ENCODE measurements at places on chromosomes 5 and 9. TPM values are rescaled to one million over a fixed set of nuclear protein-coding genes. Genes with fewer than 3 reads are reported as not detected.

DNA sequence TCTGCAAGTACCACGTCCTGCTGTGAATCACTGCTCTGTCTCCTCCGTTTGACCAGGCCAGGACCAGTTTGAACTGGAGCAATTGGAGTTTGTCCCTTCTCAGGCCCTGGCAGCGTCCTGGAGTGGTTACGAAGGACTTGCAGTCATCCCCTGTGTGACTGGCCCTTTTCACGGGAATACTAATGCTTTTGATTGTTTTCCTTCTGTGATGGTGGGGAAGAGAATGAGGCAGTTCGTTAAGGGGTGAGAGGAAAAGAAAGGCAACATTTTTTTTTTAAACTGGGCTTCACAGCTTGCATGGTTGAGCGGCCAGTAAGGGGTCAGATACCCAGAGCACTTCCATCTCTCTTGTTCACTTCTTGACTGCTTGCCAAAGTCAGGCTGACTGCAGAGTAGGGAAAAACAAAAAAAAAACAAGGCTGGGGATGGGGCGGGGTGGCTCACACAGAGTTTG is 153.5 kb upstream of the STK32A start:
- no peak for DNase-seq
- no peaks in the 10 kb centered on the region for H3K4me1 ChIP-seq
- no peak overlapping the region for H3K27ac ChIP-seq
- H3K27me3 ChIP-seq: no peaks in the 10 kb centered on the region
- H3K36me3 ChIP-seq: no peaks in the 10 kb centered on the region

GRCh38 chr9:124257844-124258606 is at the start of gene NEK6:
Gene NEK6 (plus strand): TSS chr9:124257949. CDS start chr9:124301965, 44,016 bp downstream.
- no peak for DNase-seq
- H3K27me3 ChIP-seq: peaks cover 61% of the 10 kb centered on the region
- H3K4me1 ChIP-seq: peaks cover 38% of the 10 kb centered on the region
- H3K36me3 ChIP-seq: peaks cover 1% of the 10 kb centered on the region

DNA sequence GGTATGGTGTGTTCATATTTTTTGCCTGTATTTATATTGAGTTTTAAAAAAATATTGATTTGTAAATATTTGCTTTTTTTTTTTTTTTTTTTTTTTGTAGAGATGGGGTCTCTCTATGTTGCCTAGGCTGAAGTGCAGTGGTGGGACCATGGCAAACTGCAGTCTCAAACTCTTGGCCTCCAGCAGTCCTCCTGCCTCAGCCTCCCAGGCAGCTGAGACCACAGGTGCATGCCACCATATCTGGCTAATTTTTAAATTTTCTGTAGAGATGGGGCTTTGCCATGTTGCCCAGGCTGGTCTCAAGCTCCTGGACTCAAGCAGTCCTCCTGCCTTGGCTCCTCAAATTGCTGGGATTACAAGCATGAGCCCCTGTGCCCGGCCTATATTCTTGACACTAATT is 78.3 kb downstream of the RASGRF2 start:
- H3K4me1 ChIP-seq: no peaks in the 10 kb centered on the region
- H3K36me3 ChIP-seq: peaks cover 6% of the 10 kb centered on the region
- DNase-seq: no peak
- no peak overlapping the region for H3K27ac ChIP-seq
- H3K4me3 ChIP-seq: no peak overlapping the region

GRCh38 chr9:2837915-2838314 is 6.0 kb downstream of the PUM3 start:
- H3K36me3 ChIP-seq: peaks cover 36% of the 10 kb centered on the region
- no peak for DNase-seq
- H3K27me3 ChIP-seq: no peaks in the 10 kb centered on the region
- H3K4me1 ChIP-seq: peaks cover 21% of the 10 kb centered on the region
- H3K4me3 ChIP-seq: no peak overlapping the region

GRCh38 chr9:111700776-111701175 is 39.4 kb downstream of the GNG10 start:
- H3K27me3 ChIP-seq: no peaks in the 10 kb centered on the region
- no peak overlapping the region for H3K4me3 ChIP-seq
- no peak for DNase-seq
- peaks cover 11% of the 10 kb centered on the region for H3K36me3 ChIP-seq
- no peak overlapping the region for H3K27ac ChIP-seq

DNA sequence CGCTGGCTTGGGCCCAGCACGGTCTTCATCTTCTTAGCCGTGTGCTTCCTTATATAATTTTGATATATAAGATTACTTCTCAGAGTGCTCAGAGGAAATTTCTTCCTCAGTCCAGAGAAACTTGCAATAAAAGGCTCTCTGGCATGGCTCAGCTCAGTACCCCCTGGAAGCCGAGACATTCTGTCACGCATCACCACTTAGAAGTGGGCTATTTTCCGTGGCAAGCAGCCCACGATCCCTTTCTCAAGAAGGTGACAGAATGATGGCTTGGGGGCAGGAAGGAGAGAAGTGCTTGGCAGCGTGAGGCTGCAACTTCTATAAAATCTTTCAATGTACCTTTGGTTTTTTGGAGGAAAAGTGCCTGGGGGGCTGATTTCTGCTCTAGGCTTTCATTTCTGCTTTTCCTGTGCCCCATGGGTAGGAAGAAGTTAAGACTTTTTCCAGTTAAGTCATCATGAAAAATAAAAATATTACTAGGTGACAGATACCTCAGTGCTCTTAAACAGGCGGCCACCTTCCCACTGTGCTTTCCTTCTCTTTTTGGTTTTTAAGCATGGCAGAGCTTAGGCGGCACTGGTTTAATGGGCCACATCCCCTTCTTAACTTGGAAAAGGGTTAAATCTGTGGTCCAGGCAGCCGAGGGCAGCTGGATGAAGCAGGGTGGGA is 104.6 kb downstream of the MVB12B start:
- H3K4me1 ChIP-seq: no peaks in the 10 kb centered on the region
- peaks cover 9% of the 10 kb centered on the region for H3K36me3 ChIP-seq
- no peak overlapping the region for H3K4me3 ChIP-seq
- no peaks in the 10 kb centered on the region for H3K27me3 ChIP-seq
- DNase-seq: no peak

- no peak overlapping the region for H3K27ac ChIP-seq
- H3K4me3 ChIP-seq: no peak overlapping the region
- peaks cover 6% of the 10 kb centered on the region for H3K4me1 ChIP-seq
- H3K27me3 ChIP-seq: no peaks in the 10 kb centered on the region
- no peak for DNase-seq
- peaks cover 7% of the 10 kb centered on the region for H3K36me3 ChIP-seq
Measured at GRCh38 chr5:176521699-176522263, 15.4 kb downstream of the RNF44 start.

DNA sequence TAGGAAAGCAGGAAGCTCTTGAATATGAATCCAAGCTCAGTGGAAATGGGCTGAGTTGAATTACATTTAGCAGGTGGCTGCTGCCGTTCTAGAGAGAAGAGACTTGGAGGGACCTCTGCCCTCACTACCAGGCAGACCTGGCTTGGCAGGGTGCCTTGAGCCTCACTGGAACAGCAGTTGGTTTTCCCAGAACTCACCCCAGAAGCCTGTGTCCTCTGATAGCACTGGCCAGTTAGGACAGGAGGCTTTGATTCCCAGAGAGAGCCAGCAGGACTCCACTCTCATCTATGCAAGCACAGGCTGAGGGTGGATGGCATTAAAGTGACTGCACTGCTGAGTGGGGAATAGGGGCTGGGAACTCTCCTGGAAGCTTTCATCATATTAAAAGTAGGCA is 54.8 kb downstream of the PWWP2A start:
- no peak for DNase-seq
- no peaks in the 10 kb centered on the region for H3K4me1 ChIP-seq
- H3K27me3 ChIP-seq: no peaks in the 10 kb centered on the region
- no peak overlapping the region for H3K4me3 ChIP-seq
- no peak overlapping the region for H3K27ac ChIP-seq
- H3K36me3 ChIP-seq: peaks cover 6% of the 10 kb centered on the region

DNA sequence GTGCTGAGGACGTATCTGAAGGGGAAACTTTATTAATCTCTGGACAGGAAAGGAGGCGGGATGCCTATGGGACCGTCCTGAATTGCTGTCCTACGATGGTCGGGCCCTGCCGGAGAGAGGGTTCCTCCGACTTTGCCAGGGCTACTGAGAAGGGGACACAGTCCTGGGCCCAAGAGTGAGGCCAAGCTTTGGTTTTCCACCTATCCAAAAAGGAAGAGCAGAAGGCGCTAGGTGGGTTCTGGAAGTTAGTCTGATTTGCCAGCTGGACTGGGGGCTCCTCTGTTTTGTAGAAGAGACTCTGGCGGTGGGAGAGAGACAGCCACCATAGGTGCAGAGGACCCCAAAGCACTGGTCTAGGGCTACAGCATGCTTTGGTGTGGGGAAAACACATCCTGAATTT is 243.8 kb upstream of the IRX4 start:
- H3K27ac ChIP-seq: no peak overlapping the region
- DNase-seq: peak; percentile 19
- H3K4me1 ChIP-seq: no peaks in the 10 kb centered on the region
- no peaks in the 10 kb centered on the region for H3K36me3 ChIP-seq

GRCh38 chr5:101942321-101942882 is 353.7 kb downstream of the SLCO4C1 start:
- peaks cover 3% of the 10 kb centered on the region for H3K4me1 ChIP-seq
- no peaks in the 10 kb centered on the region for H3K27me3 ChIP-seq
- H3K36me3 ChIP-seq: no peaks in the 10 kb centered on the region
- no peak for DNase-seq
- H3K4me3 ChIP-seq: no peak overlapping the region

The MUSK gene
- total RNA-seq: not detected

The CNTLN gene
- 0.73 TPM for total RNA-seq

The CRHBP gene
- 0.20 TPM for total RNA-seq

The NIM1K gene
- 0.50 TPM for total RNA-seq

The GDA gene
- not detected for total RNA-seq

Measured in activated CD8-positive, alpha-beta memory T cell treated with anti-CD3 and anti-CD28 coated beads, Interleukin-2, amount 10 ng/mL, durations not matched to agents 7 days and 5 days (primary cell).